ENCODE measurements at places on chromosomes 1 and 21. TPM values are rescaled to one million over a fixed set of nuclear protein-coding genes. Genes with fewer than 3 reads are reported as not detected.

The MTF2 gene
- 60.9 TPM for polyA plus RNA-seq

DNA sequence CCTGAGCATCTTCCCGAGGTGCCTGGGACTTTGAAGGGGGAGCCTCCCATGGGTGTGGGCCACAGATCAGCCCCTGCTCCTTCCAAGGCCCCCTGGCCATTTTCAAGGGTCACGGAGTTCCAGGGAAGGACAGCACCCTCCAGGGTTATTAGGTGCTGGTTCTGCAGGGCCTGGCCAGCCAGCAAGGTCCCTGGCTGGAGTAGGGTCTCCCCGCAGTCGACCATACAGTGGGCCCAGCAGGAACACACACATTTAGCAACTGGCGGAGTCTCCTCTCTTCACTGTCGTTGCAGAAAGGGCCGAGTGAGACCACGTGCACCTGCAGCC, 17.7 kb upstream of the SUMO3 start:
- DNase-seq, result no peak

DNA sequence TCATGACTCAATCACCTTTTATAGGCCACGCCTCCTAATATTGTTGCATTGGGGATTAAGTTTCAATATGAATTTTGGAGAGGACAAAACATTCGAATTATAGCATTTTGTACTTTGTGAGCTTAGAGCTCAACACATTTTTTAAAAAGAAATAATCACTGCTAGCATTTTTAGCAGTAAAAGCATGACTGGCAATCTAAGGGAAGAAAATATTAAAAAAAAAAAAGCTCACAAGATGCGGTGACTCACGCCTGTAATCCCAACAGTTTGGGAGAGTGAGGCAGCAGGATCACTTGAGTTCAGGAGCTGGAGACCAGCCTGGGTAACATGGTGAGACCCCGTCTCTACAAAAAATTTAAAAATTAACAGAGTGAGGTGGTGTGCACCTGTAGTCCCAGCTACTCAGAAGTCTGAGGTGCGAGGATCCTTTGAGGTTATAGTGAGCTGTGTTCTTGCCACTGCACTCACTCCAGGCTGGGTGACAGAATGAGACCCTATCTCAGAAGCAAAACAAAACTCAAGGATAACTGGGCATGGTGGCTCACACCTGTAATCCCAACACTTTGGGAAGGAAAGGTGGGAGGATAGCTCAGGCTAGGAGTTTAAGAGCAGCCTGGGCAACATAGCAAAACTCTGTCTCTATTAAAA, 28.8 kb upstream of the DIPK1A start:
- DNase-seq, result no peak

GRCh38 chr1:179241530-179242097, 12.1 kb upstream of the ABL2 start:
- DNase-seq, result no peak

GRCh38 chr1:164662462-164662861, 103.5 kb downstream of the PBX1 start:
- no peak for DNase-seq
